ENCODE measurements at places on chromosomes 6 and 20.
A peak's percentile ranks its signal among the peaks of the same experiment; 100 is the strongest.

GRCh38 chr6:160783741-160784140 lies 81.7 kb downstream of the PLG start:
- no peak for DNase-seq

- no peak for DNase-seq
Observed at GRCh38 chr20:45647441-45648050, 16.5 kb upstream of the WFDC9 start.

- no peak for DNase-seq
Observed at GRCh38 chr6:6678185-6678671, 89.7 kb downstream of the LY86 start.

DNA sequence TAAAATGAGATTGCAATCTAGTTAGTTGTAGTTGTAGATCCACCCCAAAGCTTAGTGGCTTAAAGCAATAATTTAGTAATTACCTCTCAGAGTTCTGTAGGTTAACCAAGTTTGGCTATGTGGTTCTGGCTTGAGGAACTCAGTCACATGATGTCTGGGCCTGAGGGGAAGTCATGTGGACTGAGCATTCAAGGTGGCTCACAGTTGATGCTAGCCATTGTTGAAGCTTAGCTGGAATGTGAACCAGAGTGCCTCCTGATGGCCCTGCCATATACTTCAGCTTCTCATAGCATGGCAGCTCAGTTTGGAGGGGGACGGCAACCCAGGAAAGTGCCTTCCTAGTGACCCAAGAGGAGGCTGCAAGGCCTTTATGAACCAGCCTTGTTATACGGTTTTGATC lies 263.2 kb upstream of the RNF217 start:
- no peak for DNase-seq

DNA sequence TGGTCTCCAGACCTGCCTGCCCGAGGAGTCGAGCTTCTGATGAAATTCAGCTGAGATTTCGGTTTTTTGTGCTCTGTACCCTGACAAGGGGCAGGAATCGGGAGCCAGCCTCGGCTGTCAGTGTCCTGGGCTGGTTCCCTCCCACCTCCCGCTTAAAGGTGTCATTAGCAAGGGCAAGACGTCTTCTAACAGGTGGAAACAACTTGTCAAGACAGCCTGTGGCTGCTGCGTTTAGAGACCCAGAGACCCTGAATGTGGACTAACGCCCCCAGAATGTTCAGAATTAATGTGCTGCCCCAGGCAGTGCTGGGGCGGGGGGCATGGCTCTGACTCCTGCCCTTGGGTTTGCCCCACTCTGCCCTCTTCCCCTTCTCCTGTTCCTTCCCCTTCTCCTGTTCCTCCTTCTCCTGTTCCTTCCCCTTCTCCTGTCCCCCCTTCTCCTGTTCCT lies 69.7 kb downstream of the PHACTR3 start:
- DNase-seq, result no peak

DNA sequence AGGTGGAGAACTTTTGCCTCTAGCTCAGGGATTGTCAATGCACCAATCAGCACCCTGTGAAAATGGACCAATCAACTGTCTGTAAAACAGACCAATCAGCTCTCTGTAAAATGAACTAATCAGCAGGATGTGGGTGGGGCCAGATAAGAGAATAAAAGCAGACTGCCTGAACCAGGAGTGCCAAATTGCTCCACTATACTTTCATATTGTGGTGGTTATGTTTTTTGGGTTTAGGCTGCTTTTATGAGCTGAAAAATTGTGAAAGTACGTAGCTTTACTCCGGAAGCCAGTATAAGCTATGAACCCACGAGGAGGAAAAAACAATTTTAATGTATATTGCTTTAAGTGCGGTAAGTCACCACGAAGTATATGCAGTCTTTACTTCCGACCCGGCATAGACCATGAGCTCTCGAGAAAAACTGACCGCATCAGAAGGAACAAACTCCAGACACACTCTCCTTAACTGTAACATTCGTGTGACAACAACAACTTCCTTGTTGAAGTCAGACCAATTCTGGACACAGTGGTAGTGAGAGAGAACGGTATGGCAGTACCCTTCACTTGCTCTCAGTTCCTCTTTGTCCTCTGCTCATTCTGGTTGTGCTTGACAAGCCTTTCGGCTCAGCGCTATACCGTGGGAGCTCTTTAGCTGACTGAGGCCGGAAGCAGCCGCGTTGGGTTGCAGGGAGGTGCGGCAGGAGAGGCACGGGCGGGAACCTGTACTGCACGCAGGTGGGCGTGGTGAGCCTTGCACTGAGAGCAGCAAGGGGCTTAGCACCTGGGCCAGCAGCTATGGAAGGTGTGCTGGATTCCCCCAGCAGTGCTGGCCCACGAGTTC lies 81.9 kb upstream of the E2F3 start:
- peak; percentile 50 for DNase-seq

- no peak for DNase-seq
Observed at GRCh38 chr6:120590611-120591010, 743.7 kb downstream of the TBC1D32 start.

DNA sequence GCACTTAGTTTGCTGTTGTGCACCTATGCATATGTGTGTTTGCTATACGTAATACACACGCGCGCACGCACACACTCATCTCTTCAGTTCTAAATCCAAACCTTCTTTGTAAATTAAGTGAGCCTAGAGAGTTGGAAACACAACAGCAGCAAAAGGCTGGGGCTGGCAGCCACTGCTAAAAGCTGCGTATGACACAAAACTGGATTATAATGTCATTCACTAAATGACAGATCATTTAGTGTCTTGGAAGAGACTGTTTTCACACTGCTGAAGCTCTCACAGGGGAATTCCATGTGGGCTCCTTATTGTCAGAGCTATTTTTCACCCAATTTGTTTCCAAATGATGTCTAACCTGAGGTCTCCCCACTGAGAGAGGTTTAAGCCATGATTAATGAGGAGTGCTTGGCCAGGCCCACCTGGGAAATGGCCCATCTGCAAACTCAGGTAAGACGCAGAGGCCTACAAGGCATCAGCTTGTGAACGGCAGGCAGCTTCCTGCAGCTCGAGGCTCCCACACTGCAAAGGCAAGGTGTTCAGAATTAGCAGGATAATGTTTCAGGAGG lies 94.2 kb downstream of the OLIG3 start:
- DNase-seq, result no peak

DNA sequence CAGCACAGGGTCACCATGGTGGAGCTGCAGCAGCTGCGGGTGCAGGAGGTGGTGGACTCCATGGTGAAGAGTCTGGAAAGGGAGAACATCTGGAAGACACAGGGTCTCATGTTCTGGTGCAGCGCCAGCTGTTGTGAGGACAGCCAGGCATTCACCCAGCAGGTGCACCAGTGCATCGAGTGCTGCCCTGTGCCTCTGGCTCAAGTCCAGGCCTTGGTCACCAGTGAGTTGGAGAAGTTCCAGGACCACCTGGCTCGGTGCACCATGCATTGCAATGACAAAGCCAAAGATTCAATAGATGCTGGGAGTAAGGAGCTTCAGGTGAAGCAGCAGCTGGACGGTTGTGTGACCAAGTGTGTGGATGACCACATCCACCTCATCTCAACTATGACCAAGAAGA lies 22.9 kb upstream of the RIPK1 start:
- DNase-seq, result no peak

GRCh38 chr6:34986845-34987246 lies 97.8 kb downstream of the ANKS1A start:
- peak; percentile 44 for DNase-seq

DNA sequence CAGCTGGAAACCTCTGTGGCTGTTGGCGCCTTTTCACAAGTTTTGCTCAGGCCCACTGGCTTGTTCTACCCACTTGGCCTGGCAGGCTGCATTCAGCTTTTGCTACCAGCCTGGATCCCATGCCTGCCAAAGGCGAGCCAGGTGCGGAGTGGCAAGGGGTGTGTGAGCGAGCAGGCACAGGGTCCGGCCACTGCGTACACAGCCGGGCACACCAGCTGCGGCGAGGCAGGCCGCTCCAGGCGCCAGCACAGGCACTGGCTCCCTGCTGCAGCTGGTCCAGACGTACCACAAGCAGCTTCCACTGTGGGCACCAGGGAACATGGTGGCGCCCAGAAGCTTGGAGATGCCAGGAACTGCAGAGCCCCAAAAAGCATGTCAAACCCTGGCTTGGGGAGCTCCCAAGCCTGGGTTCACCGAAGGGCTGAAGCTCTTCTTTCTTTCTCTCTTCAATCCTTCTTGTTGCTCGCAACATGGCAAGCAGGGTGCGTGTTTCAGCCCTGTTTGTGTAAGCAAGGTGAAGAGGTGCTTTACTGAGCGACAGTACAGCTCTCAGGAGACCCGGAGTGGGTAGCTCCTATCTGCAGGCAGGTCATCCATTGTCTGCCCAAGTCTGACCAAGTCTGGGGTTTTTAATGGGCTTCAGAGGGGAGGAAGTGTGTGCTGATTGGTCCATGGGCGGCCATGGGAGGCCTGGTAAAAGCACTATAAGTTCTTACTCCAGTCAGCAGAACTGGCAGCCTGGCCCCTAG lies 32.6 kb upstream of the GRM4 start:
- DNase-seq, result no peak

DNA sequence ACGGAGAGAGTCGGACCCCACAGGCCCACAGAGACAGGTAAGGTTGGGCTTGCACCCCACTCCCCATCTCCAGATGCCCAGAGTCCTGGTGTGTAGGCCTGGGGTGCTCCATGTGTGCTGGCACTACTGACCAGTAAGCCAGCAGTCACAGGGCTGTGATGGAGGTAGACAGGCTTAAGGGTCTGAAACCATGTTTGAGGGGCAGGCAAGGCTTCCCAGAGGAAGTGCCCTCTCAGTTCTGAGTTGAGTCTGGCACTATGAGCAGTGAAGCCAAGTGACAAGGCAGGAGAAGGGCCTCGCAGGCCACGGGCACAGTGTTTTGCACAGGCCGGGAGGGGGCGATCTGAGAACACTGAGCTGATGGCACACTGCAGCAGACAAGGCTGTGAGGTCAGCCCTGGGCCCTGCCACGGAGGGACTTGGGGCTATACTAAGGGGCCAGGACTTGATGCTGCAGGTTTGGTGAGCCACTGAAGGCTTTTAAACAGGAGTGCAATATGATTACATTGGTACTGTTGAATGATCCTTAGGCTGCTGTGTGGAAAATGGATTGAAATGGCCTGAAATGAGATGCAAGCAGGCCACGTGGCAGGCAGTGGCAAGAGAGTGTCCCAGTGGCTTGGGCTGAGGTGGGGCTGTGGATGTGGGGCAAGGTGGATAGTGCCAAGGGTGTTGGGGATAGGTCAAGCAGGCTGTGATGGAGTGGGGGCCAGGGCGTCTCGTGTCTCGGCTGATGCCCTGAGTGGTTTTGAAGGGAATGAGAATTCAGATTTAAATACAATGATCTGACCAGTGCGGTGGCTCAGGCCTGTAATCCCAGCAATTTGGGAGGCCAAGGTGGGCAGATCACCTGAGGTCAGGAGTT lies 20.3 kb downstream of the TTBK1 start:
- peak; percentile 79 for DNase-seq

- no peak for DNase-seq
Observed at GRCh38 chr6:138592749-138593123, 93.4 kb upstream of the NHSL1 start.

DNA sequence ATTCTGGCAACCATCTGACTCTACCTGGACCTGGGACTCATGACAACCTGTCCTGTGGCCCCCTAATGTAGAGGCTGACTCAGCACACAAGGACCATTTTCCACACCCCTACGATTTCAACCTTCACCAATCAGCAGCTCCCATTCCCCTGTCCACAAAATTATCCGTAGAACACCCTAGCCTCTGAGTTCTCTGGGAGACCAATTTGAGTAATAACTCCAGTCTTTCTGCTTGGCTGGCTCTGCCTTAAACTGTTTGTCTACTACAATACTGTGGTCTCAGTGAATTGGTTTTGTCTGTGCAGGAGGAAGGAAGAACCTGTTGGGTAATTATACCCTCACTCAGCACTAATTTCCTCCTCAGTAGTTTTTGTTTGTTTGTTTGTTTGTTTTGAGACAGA lies 99.3 kb upstream of the MRPS10 start:
- DNase-seq, result no peak

GRCh38 chr6:125811259-125811658 lies 20.5 kb downstream of the NCOA7 start:
- no peak for DNase-seq

GRCh38 chr6:157298216-157298724 lies 25.0 kb downstream of the TMEM242 start:
- no peak for DNase-seq

- DNase-seq, result peak; percentile 82
Observed at GRCh38 chr6:32972353-32973143, 4.2 kb downstream of the BRD2 start.

DNA sequence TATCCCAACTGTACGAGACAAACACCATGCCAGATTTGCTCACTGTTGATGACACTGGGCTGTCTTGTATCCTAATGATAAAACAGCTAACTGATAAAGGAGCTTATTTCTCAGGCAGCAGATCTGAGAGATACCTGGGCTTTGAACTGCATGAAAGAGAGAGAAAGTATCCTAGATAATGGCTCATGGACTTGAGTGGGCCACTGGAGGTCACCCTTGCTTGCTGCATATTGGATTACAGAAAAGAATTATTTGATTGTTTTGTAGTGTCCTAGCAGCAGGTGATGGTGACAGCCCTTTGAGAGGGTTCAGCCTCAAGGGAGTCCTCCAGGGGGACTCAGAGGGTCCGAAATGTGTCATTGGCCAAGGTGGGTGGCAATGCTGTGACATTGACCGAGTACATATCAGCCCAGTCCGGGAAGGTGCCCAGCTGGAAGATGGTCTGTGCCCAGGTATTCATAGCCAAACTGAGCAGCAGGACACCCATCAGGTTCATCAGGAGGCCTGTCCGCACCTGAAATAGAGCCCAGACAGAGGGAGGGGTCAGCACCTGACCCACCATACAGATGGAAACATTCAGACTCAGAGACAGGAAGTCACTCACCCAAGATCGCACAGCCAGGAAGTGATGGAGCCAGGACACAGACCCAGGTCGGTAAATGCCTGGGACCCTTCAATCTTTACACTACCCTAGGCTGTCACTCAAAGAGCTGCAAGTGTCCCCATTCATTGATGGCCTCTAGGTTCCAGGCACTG lies 9.4 kb upstream of the OCSTAMP start:
- no peak for DNase-seq

GRCh38 chr6:106757722-106758467 lies 128.5 kb downstream of the QRSL1 start:
- DNase-seq, result no peak

DNA sequence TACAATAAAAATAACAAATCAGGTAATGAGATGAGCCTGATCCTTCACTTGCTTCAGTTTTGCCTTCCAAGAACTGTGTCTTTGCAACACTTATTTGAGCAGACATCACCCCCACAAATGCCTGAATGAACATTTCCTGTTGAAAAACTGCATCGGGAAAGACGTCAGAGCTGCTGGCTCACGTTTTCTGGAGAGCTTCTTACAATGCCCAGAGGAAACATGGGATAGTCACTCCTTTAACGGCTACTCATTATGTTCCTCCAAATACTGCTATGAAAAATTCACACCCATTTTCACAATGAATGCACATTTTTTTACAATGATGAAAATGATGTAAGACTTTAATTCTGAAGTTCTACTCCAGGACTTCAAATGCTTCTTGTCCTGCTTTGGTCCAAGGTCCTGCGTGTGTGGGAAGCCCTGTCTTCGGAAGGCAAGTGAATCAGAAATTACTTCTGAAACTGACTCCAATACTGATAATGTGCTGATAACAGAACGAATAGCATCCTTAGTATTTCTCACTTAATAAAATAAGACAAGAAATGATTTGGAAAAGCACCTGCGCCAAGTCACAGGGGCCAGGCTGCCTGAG lies 238.0 kb downstream of the ANKRD60 start:
- DNase-seq, result no peak
